ENCODE measurements at places on chromosomes 6 and 20. TPM values are rescaled to one million over a fixed set of nuclear protein-coding genes. Genes with fewer than 3 reads are reported as not detected.

Gene KHDC1L
- not detected for total RNA-seq

Gene CASS4
- 1.9 TPM for total RNA-seq

Gene CST2
- not detected for total RNA-seq

Gene NHLRC1
- total RNA-seq = 2.4 TPM

Gene VSTM2L
- 1.3 TPM for total RNA-seq

Gene AKAP12
- total RNA-seq = 226 TPM

Gene RALY
- 53.9 TPM for total RNA-seq

Gene TRERF1
- 12.1 TPM for total RNA-seq

Gene RING1
- 19.1 TPM for total RNA-seq

Gene REM1
- total RNA-seq = 4.1 TPM

Gene RUNX2
- total RNA-seq = 2.4 TPM
